ENCODE measurements at places on chromosomes 16 and 17. TPM values are rescaled to one million over a fixed set of nuclear protein-coding genes. Genes with fewer than 3 reads are reported as not detected.

ALDOA gene
- total RNA-seq = 1,206 TPM

DPH1 gene
- total RNA-seq = 28.3 TPM

PERCC1 gene
- total RNA-seq = not detected

CRYBA1 gene
- total RNA-seq = not detected

C17orf58 gene
- total RNA-seq = 12.5 TPM

TEKT1 gene
- not detected for total RNA-seq

CLDN9 gene
- not detected for total RNA-seq

SCNN1G gene
- total RNA-seq = 0.15 TPM

HOXB1 gene
- total RNA-seq = not detected

CCL4L2 gene
- not detected for total RNA-seq

CHD9NB gene
- 0.20 TPM for total RNA-seq

NPIPA5 gene
- total RNA-seq = 5.1 TPM

TMEM92 gene
- total RNA-seq = 0.05 TPM

SMIM5 gene
- not detected for total RNA-seq

TRPV3 gene
- not detected for total RNA-seq

CD300LB gene
- total RNA-seq = not detected

MT3 gene
- not detected for total RNA-seq
